Esophagus squamous epithelium (tissue), 5 donors: ENCODE measurements at places on chromosomes 6 and 20.

DNA sequence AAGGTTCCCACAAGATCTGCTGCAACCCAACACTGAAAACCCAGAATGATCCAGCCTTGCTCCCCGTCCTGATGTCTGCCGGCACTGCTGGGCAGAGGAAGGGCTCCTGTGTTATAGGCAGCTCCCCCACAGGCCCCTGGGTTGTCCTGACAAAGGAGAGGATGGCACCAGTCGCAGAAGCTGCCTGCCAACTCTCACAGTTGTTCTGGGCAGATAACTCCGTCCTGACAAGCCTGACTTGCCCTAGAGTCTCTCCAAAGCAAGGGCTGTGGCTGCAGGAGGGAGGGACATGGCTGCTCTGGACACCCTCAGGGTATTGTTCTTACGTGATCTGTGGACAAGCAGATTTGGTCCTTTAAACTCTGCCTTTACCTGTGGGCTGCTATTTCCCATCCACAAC is 243.8 kb downstream of the CDH26 start:
- DNase-seq = no peak

- no peak for DNase-seq
Observed at GRCh38 chr6:47206626-47207025, 103.1 kb downstream of the TNFRSF21 start.

- DNase-seq = no peak
Observed at GRCh38 chr6:110398778-110399177, 16.6 kb downstream of the DDO start.

DNA sequence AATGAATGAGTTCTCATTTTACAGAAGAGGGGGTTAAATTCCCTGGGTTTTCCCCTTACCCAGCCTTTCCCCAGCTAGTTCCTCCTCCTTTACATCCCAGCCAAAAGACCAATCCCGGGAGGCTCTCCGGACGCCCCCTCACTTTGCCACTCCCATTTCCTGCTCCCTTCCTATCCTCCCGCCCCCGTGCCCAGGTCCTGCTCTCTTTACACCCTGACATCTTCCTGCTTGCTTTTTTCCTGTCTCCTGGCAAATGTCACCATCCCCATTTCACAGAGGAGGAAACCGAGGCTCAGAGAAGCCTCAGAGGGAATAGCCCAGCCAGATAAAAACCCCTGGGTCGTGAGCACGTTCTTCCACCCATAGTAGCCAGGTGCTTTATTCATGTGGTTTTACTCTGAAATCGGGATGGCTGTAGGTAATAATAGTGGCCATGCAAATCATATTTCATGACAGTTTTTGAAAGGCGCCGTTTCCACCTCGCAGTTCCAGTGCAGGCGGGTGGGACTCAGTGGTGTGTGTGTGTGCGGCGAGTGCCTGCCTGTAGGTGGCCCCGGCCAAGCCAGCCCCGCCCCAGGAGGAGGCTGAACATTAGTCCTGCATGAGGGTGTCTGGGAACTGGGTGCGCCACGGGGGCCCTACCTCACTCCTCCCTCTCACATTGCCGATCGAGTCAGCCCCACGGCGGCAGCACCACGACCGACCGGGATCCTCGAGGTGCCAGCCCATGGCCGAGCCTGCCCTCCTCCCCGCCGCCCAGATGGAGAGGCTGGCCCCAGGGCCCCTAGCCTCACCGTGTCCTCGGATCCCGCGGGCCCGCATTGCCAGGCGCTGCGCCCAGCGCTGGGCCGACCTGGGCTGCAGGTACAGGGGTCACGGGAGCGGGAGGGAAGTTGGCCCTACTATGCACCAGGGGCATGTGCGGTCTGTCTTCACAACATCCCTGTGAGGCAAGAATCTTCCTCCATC is at the start of gene ARHGAP40:
ARHGAP40 (plus strand) TSS at position 594 of the 969 bp plus-strand sequence.
- no peak for DNase-seq

GRCh38 chr6:44569931-44570385 is 182.5 kb downstream of the CDC5L start:
- DNase-seq = no peak

DNA sequence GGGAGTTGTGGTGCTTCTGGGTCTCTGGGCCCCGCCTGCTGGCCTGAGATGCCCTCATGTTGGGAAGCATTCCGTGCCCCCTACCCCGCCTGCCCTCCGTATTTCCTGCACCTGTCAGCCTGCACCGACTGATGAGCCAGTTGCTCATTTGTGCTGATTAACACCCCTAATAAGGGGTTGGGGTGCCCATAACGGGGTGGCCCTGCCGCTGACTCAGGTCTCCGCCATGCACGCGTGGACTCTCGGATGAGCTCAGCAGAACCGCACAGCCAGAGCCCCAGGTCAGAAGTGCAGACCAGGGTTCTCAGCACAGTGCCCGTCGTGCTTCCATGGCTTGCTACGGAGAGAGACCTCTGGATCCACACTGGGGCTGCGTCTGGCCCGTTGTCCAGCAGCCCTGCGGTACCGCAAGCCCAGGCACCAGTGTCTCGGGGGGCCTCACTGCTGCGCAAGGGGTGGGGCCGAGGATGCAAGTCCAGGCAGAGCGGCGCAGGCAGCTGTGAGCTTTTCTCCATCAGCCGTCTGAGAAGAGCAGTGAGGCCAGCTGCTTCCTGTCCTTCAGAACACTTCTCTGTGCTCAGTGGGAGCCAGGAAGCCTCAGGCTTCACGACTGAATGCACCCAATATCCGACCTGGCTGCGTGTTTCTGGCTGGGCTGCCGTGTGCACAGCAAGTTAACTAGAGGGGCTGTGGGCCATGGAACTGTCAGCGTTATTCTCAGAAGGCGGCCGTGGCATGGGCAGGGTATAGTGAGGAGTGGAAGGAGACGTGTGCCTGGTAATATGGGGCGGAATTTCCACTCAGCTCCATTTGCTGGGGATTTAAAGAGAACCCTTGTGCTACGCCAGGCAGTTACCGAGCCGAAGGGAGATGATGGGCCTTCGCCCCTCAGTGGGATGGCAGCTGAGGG is 18.6 kb downstream of the MTG2 start:
- no peak for DNase-seq

- no peak for DNase-seq
Observed at GRCh38 chr6:30113841-30114240, 951 bp upstream of the TRIM31 start.

DNA sequence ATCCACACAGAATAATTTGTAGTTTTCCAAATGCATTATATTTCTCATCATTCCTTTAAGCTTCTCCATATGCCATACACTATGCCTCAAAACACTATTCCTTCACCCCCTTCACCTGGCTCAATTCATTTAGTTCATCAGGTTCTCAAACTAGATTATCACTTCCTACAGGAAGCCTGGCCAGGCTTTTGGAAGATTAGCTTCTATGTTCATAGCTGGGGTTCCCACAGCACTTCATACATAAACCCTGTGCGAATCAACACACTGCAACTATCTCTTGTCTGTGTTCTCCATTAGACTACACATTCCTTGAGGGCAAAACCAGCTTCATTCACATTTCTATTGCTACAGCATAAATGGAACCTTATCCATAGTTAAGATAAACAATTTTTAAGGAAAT is 40.5 kb upstream of the PLN start:
- DNase-seq = no peak

DNA sequence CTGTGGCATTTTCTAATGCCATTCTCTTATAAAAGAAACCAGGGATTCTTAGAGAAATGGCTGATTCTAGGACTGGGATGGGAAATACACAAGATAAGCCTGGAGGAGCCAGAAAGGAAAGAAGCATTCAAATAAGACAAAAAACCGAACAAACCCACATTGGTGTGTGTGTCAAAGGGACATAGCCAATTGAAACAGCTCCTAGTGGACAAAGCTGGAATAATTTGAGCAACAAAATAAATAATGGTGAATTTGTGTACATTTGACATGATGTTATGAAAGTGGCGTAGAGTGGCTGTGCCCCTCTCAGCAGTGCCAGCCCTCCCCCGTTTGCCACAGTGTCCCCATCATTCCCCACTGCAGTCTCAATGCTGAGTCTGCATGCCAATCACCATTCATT is 55.5 kb downstream of the B3GAT2 start:
- no peak for DNase-seq

- DNase-seq = no peak
Observed at GRCh38 chr6:22667855-22668254, 98.5 kb downstream of the HDGFL1 start.

GRCh38 chr20:7959484-7959883 is 19.2 kb upstream of the HAO1 start:
- DNase-seq = no peak
